Activated T-helper 1 cell treated with Interleukin-2 at 50 U/mL for 16 hours (primary cell): ENCODE measurements at places on chromosomes 4 and X.
A peak's percentile ranks its signal among the peaks of the same experiment; 100 is the strongest.

DNA sequence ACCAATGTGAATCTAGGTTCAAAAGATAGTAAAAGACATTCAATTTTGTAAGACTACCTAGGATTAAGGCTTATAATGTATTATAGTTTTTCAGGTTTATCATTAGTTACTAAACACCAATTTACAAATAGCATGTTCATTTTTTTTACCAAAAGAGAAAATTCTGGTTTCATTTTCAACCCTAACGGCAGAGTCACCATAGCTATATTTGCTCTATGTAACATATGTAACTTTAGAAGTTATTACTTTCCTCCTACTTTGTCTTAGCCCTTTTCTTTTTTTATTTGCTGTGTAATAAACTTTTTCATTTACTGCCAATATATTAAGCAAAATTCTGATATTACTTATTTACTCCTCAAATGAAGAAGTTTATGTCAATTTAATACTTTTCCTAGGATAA, 639.6 kb downstream of the ARAP2 start:
- no peak for DNase-seq

- DNase-seq: no peak
These were observed 869.1 kb upstream of the GRID2 start for GRCh38 chr4:91434631-91435030.

DNA sequence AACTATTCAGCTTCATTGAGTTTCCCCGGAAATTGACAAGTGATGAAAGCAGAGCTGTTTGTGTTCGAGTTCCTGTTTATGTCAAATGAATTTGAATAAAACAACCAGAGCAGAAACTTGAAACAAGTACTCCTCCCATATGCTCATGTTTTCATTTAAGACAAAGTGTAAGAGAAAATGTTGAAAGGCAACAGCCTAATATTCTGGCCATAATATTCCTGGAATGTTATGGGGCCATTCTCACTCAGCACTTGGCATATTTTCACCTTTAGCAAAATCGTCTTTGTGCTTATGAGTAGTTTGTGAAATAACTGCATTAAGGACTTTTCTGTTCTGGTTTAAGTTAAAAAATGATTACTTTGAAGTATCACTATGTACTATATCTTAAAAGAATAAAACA, 276.0 kb upstream of the FAT1 start:
- no peak for DNase-seq

DNA sequence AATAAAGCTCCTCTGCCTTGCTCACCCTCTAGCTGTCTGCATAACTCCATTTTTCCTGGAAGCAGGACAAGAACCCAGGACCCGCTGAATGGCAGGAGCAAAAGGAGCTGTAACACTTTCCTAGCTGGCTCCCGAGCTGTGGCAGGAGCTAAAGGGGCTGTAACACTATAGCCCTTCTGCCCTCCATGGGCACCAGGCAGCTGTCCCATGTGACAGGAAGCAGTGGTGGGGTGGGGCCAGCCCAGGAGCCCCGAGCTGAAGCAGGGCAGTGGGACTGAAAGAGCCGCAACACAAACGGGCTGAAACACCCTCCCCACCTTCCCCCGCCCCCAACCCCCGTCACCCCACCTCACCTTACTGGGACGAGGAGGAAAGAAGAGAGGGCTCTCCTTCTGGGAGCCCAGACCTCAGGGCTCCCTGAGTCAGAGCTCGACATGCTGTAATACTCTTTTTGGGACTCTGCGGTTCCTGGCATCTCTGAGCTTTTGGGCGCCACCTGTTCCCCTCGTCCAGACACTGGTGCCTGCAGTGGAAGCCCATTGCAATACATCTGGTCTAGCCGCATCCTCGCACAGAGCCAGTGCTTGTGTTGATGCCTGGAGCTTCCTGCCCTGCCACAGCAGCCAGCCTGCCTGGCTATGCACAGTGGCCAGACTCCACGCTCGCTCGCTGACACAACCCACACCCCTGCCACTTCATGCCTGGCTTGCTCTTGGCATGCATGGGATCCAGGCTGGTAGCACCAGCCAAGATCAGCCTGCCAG, 39.4 kb downstream of the PPM1K start:
- DNase-seq: peak; percentile 4

DNA sequence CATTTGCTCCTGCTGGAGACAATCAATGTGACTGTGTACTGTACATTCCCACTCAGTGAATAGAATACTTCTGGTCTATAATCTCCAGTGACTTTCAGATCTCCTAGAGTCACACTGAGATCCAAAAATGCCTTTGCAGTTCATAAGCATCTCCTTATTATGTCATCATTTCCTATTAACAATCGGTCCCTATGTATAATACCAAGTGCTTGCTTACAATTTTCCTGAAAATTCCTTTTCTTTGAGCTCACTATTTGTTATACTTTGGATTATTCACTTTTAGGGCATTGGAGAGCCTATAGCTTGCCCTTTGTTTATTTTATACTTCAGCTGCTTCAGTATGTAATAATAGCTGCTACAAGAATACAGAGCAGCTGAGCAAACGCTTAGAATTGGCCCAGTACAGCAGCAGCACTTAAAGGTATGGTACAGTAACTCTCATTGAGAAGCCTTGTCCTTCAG, 313.0 kb downstream of the DCTD start:
- no peak for DNase-seq

GRCh38 chrX:148574237-148574973, 74.0 kb downstream of the AFF2 start:
- DNase-seq: no peak

- DNase-seq: no peak
These were observed 3.8 kb upstream of the CENPC start for GRCh38 chr4:67549123-67549522.

DNA sequence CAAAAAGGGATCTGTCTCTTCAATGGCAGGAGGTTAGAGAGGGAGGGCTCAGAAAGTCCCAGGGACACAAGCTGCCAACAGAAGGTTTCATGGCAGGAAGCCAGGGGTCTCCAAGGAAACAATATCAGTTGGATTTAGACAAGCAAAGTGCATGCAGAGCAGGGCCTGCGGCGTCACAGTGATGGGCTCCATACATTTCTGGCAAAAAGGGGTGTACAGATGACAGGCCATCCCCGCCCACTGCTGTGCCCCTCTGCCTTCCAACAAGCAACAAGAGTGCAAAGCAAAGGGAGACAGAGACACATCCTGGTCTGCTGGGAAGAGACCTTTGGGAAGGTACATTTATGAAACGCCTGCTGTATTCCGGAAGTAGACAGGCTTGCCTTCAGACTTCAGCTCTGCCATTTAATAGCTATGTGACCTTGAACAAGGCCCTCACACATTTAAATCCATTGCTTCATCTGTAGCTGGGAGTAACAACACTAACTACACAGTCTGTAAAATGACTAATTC, 121.2 kb downstream of the AFAP1 start:
- no peak for DNase-seq

- DNase-seq: no peak
These were observed 12.2 kb upstream of the MTMR1 start for GRCh38 chrX:150680974-150681373.

DNA sequence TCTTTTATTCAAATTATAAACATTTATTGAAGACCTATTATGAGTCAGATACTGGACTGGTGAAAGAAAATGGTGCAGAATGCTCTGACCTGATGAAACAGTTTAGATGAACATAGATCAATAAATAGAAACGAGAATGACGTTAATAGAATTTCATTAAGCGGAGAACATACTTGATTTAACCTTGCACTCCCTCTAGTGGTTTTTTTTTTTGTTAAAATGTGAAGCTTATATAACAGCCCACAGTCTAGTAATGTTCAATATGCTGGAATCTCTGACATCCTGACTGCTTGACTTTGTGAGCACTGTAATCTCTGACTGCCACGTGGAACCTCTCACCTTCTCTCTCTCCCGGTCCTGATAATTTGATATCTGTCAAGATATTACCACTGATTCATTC, 32.3 kb downstream of the HDAC8 start:
- DNase-seq: no peak
